ENCODE measurements at places on chromosomes 2 and 18.
A peak's percentile ranks its signal among the peaks of the same experiment; 100 is the strongest.

DNA sequence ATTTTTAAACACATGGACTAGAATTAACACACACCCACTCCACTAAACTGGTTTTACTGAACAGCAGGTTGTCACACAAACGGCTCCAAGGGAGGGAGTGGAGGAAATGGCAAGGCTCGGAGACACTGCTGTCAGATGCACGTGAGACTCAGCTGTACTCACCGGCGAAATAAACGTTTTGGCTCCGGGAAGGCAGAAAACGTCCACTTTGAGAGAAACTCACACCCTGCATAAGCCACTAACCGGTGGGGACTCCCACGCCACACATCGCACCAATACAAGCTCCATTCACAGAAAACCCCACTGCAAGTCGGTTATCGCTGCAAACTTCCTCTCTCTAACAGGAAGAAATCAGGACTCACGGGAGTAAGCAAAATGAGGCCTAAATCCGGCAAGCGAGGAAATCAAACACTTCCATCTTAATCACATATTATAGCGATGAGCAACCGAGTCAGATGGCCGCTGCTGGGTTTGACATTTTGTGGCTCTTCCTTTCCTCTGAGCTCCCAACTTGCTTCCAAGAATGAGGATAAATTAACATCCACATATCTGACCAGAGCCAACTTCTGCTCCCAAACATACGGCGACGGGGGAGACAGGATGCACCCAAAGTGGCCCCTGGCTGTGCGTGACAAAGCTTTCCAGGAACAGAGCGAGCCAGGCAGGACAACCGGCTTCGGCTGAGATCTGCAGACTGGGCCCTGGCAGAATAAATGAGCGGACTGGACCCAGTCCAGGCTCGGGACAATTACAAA is 63.5 kb downstream of the HDAC4 start:
- DNase-seq: no peak

- DNase-seq: no peak
These were observed 49.0 kb upstream of the GLI2 start for GRCh38 chr2:120686511-120687168.

DNA sequence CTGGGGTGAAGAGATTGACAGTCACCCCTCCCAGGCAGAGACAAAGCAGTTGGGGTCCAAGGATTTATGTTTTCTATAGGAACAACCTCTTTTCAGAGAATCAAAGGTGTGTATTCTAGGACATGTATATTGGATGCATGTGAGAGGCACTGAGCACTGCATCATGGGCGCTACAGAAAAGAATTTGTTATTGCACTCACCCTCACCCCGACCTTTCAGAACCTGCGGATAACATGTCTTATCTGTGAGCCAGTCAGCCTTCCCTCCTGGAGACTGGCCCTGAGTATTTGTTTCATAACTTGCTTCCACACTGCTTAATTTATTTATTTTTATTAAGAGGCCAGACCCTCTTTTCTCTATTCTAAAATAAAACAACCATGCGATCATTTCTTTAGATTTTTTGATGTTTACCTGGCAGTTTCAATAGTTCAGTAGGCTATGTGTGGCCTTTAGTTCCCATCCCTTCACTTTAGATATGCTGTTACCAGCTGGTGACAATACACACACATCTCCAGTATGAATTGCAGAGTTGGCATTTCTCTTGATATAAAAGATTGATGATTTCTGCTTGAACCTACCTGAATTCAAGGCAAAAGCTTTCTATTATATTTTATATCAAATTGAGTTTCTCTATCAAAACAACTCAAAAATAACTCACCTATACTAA is 29.8 kb downstream of the FABP1 start:
- no peak for DNase-seq

GRCh38 chr2:129711816-129712675 is 267.4 kb upstream of the RAB6C start:
- no peak for DNase-seq

- no peak for DNase-seq
These were observed 225.8 kb downstream of the ALPK2 start for GRCh38 chr18:58402951-58403702.

DNA sequence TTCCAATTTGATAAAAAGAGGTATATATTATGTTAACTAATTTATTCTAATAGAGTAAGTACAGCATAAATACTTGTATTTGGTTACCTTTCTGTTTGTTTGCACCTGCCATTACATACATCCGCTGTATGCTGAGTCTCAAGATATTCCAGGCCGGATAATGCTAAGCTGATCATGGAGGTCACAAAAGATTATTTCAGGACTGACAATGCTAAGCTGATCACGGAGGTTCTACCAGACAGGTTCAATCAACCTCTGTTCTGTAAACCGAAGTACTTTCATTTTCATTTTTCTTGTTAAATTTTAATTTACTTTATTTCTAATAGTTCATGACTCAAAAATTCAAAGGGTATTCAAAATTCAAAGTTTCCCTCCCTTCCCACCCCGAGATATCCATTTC is 31.1 kb downstream of the PNO1 start:
- DNase-seq: no peak

DNA sequence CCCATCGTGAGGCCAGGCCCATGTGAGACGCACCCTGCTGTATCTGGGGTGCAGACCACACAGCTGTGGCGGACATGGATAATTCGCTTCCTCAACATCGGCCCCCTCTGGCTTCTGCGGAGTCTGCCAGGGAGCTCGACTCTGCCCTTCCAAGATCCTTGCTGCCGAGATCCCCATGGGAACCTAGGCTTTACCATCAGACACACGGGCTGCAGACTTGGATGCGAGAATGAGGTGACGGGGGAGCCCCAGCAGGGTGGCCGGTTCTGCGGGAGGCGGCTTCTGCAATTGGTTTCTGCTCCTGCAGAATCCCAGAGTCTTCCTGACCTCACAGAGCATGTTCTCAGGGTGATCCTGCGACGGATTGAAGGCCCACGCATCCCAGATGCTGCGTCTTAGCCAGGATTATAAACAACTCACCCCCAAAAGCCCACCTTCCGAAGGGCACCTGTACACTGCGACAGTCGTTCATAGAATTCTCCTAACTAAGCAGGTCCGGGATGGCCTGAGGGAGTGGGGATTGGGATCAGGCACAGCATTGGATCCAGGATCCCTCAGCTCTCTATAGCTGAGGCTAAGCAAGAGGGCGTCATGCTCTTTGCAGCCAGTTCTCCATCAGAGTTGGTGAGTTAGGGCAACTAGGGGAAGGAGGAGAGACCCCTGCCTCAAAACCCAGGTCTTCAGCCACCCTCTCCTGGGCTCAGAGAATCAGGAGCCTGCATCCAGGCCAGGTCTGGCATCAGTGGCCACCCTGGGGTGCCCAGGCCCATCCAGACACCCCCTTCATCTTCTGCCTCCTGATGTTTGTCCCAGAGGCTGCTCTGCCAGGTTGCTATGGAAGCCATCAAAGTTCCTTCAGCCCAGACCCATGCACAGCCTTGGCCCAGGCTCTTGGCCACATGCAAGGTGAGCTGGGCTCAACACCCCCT is 74.7 kb upstream of the SNTG2 start:
- no peak for DNase-seq

DNA sequence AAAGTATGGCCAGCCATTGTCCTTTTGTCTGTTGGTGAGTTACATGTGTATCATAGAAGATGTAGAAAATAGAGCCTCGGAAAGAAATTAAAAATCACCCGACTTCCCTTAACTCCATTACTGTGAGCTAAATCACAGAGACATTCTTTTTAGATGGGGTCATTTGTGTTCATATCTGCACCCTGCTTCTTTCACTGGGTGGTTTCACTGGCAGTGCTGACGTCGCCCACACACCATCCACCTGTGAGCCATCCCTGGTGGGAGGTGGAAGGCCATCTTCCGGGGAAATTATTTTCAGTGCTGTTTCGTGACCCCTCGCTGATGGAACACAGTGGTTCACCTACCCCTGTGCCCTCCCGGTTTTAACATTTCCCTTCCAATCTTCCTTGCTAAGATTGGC is 21.2 kb downstream of the SH3BP4 start:
- no peak for DNase-seq

GRCh38 chr2:215728504-215729065 is 284.8 kb downstream of the MREG start:
- no peak for DNase-seq

DNA sequence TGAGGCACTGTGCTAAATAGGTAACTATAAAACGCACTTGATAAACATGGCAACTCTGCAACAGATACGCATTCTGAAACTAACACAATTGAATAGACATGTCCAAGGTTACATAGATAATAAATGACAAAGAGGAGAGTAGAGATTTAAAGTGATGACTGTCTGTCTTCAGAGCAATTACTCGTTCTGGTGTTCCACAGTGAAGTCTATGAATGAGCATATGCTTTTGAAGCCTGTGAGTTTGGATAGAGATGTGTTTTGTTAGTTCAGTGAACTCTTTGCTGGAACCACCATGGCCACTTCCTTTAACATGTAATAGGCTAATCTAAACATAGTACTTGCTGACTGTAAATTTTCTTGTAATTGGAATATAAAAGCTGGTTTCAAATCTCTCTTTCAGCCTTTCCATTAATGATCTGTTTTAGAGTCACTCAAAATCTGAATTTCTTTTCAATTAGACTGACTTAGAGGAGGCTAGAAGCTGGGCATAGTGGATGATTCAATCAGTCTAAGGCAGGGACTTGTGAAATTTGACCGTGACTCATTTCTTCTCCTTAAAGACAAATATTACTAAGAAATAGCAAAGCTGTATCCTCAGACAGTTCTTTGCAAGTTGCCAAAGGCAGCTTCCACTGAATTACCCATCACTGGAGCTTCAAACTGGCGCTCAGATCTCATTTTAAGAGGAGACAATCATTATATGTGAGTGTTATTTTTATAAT is 1130.1 kb upstream of the CELF4 start:
- DNase-seq: no peak

- no peak for DNase-seq
These were observed 167.2 kb upstream of the SATB2 start for GRCh38 chr2:199624958-199625357.

- DNase-seq: no peak
These were observed 24.5 kb upstream of the PEX13 start for GRCh38 chr2:60992985-60993392.

- DNase-seq: no peak
These were observed 295.2 kb downstream of the SRBD1 start for GRCh38 chr2:45315861-45316260.

DNA sequence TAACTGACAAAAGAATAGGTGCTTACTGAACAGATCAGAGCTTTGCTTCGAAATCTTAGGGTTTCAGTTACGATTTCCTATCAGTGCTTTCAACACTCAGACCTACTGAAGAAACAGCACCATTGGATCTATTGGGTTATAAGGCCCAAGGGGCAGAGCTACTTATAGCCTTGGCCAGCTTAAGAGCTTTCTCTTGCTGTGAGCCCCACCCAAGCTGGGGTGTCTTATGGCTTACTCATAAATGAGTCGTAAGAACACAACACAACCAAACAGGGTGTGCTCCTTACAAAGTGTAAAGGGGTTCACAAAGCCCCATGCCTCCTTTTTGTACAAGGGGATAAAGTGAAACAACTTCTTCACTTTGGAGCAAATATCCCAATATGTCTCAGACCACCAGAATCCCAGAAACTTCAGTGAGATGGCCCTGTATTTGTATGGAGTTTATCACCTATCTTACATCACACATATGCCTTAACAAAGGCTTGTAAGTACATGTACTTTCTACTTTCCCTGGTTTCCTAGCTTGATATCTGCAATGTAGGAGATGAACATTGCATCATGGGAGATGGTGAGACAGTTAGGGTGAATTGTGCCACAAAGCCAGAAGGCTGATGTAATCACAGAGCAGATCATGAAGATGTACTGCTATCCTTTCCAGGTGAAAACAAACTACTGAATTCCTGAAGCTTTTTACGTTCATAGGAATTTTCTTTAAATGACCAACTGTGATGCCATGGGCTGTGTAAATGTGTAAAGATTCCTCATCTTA is 115.5 kb upstream of the GLI2 start:
- no peak for DNase-seq

DNA sequence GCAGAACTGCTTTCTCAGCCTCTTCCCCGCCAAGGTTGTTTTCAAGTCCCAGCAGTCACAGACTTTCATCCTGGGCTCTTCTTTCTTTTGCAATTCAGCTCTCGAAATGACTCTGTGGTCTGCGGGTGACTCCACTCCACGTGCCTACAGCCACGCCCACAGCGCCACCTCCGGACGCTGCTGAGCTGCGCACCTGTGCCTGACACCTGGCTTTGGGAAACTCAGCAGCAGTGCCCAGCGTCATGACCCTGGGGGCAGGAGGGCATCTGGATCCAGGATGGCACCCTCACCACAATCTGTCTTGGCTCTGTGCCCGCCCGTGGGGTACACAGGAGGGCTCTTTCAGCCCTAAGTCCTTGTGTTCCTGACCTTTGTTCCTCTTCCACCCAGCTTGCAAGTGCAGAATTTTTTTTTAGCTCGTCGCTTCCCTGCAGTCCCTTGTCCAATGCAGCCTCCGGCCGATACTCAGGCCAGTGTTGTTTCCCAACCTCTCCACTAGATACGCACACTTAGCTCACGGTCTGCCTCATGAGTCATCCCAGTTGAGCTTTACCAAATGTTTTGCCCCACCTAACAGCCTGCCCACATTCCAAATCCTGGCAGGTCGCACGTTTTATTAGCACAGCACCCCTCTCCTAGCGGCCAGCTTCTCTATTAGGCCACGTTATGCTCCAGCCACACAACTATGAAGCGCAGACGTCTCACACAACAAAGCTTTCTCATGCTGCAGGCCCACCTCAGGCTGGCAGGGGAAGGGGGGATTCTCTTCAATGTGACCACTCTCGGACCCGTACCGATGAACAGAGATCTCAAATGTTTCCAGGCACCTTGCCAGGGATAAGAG is 6.5 kb upstream of the CAPN10 start:
- DNase-seq: peak; percentile 32

DNA sequence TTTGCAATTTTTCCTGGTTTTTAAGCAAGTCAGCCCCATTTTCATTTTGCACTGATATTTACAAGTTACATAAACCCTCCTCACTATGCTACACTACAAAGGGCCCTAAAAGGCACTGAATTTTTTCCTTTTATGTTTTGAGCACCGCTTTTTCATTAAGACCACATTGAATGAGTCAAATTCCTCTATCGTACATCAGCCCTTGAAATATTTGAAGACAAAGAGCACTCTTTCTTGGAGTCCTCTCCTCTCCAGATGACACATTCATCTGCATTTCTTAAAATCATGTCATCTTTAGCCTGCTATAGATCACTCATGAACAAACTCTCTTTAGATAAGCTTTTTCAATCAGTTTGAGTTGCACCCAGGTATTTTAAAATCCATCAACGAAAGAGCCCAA is 306.6 kb upstream of the SOX11 start:
- DNase-seq: no peak

GRCh38 chr2:72027426-72028161 is 120.1 kb downstream of the CYP26B1 start:
- no peak for DNase-seq

GRCh38 chr18:10912790-10913545 is 236.4 kb downstream of the PIEZO2 start:
- no peak for DNase-seq

GRCh38 chr2:216635171-216635570 is 2.0 kb downstream of the IGFBP2 start:
- DNase-seq: no peak

GRCh38 chr2:37637985-37638384 is 33.5 kb downstream of the CDC42EP3 start:
- DNase-seq: no peak

GRCh38 chr2:226208726-226209125 is 590.9 kb downstream of the IRS1 start:
- DNase-seq: no peak

GRCh38 chr2:8729939-8730338 is 48.1 kb downstream of the ID2 start:
- DNase-seq: no peak

All from omental fat pad (tissue), 4 donors.